Lung (tissue), 17 donors: ENCODE measurements at places on chromosomes 1 and 21. TPM values are rescaled to one million over a fixed set of nuclear protein-coding genes. Genes with fewer than 3 reads are reported as not detected.

- no peaks in the 10 kb centered on the region for H3K36me3 ChIP-seq
- no peak overlapping the region for H3K4me3 ChIP-seq
- no peak for DNase-seq
- H3K27me3 ChIP-seq, result no peaks in the 10 kb centered on the region
Measured at GRCh38 chr1:113652771-113653170, 106.5 kb downstream of the PHTF1 start.

DNA sequence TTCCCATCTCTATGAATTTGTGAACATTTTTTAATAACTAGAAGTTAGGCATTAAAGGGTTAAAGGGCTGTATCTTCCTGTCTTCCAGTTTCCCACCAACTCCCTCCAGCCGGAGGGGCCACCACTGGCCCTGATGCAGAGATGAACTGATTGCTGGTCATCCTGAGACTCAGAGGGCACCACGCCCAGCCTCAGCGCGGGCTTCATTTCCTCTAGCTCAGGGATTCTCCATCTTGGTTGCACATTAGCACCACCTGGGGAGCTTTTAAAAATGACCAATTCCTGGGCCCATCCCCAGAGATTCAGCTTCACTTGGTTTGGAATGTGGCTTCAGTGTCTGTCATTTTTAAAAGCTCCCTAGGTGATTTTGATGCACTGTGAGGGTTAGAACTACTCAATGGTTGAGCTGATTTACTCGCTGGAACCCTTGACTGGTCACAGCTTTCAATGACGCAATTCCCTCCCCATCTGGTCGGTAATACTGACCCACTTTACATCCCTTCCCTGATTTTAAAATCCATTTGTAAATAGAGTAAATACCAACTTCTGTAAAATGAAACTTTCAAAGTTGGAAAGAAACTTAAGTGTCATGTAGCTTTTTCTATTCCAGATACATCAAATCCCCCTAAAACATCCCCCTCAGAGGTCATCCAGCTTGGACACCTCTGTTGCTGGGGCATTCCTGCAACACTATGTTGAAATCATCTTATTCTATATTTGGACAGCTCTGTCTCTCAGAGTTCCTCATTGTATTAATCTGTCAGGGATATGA is 5.1 kb downstream of the NAV1 start:
- no peak overlapping the region for H3K4me3 ChIP-seq
- H3K27ac ChIP-seq, result no peak overlapping the region
- no peaks in the 10 kb centered on the region for H3K27me3 ChIP-seq
- no peaks in the 10 kb centered on the region for H3K36me3 ChIP-seq

GRCh38 chr1:78145105-78145580 is 99.4 kb downstream of the GIPC2 start:
- DNase-seq, result peak; percentile 64
- no peaks in the 10 kb centered on the region for H3K36me3 ChIP-seq
- H3K27me3 ChIP-seq, result no peaks in the 10 kb centered on the region
- no peak overlapping the region for H3K4me3 ChIP-seq

DNA sequence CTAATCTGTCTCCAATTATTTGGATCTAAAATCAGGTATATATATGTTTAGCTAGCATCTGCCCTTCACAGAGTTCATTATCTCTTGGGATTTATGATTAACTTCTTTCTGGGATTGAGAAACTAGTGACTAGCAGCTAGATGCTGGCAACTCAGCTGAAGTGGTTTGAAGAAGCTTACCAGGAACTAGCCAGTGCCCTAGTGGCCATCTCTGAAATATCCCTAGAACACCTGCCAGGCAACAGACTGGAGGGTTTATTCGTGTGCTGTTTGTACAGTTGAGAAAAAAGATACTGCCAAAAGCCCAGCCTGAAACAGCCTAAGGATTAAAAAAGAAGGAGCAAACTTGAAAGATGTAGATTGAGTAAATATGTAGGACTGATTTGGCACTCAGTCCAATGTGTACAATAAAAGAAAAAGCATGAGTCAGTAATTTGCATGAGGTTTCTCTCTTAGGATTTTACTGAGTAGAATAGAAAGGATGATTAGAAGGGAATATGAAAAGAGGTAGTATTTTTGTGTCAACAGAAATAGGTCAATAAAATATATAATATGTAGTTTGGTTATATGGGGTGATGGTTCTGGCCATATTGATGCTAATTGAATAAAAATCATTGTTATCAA is 1144.6 kb upstream of the ADGRL2 start:
- H3K36me3 ChIP-seq, result no peaks in the 10 kb centered on the region
- no peaks in the 10 kb centered on the region for H3K27me3 ChIP-seq
- H3K27ac ChIP-seq, result no peak overlapping the region
- no peaks in the 10 kb centered on the region for H3K4me1 ChIP-seq
- H3K4me3 ChIP-seq, result no peak overlapping the region

DNA sequence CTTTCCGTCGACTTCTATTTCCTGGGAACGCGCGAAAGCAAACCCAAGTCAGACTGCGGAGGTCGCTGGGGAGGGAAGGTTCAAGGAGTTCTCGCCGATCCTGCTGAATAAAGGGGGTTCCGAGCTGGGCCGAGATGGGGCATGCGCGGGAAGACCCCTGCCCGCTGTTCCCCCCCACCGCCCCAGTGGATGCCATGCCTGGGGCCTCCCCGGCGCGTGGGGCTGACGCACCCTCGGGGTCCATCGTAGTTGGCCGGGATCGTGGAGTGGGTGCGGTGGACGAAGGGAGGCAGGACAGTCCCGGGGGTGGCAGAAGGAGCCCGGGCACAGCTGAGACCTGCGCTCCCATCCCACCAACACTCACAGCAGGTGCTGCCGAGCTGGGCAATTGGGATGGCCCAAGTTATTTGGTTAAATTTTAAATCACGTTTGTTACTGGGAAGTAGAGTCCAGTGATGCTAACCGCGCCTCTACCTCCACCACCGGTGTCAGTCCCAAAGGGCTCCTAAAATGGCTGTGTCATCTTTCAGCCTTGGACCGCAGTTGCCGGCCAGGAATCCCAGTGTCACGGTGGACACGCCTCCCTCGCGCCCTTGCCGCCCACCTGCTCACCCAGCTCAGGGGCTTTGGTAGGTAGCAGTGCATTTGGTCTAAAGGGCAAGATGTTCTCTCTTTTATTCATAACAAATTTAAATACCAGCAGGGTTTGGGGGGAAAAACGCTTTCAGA is 801 bp downstream of the MX1 start:
- H3K27ac ChIP-seq, result peak overlapping the region; percentile 78
- H3K27me3 ChIP-seq, result peaks cover 13% of the 10 kb centered on the region
- H3K36me3 ChIP-seq, result no peaks in the 10 kb centered on the region
- H3K4me3 ChIP-seq, result peak overlapping the region; percentile 54
- DNase-seq, result no peak

DNA sequence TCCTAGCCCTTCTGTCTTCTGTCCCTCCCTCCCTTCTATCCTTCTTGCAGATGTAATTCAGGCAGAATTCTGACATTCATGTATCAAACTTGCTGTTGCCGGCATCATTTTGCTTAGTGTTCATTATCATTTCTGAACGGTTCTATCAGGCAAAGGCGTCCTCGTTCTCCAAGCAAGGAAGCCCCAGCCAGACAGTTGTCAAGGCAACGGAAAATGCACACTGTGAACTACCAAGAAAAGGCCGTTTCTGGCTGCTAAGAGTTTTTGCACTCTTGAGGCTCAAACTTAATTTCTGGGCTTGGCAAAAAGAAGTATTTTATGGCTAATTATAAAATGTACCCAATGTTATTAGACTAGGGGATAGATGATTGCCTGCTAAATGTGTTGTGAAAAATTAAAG is 164.7 kb upstream of the KCNJ15 start:
- H3K27ac ChIP-seq, result no peak overlapping the region
- DNase-seq, result peak; percentile 21
- no peaks in the 10 kb centered on the region for H3K36me3 ChIP-seq
- H3K4me3 ChIP-seq, result no peak overlapping the region
- no peaks in the 10 kb centered on the region for H3K27me3 ChIP-seq
- no peaks in the 10 kb centered on the region for H3K4me1 ChIP-seq

GRCh38 chr1:228901936-228902681 is 166.8 kb downstream of the RHOU start:
- H3K4me3 ChIP-seq, result no peak overlapping the region
- H3K27ac ChIP-seq, result no peak overlapping the region
- no peaks in the 10 kb centered on the region for H3K36me3 ChIP-seq

- H3K36me3 ChIP-seq, result no peaks in the 10 kb centered on the region
- no peaks in the 10 kb centered on the region for H3K4me1 ChIP-seq
- no peak for DNase-seq
- H3K27me3 ChIP-seq, result no peaks in the 10 kb centered on the region
Measured at GRCh38 chr1:83822208-83822607, 176.7 kb downstream of the TTLL7 start.

- no peak overlapping the region for H3K4me3 ChIP-seq
- no peaks in the 10 kb centered on the region for H3K27me3 ChIP-seq
- no peaks in the 10 kb centered on the region for H3K36me3 ChIP-seq
Measured at GRCh38 chr1:58017641-58018040, 528.9 kb downstream of the OMA1 start.

DNA sequence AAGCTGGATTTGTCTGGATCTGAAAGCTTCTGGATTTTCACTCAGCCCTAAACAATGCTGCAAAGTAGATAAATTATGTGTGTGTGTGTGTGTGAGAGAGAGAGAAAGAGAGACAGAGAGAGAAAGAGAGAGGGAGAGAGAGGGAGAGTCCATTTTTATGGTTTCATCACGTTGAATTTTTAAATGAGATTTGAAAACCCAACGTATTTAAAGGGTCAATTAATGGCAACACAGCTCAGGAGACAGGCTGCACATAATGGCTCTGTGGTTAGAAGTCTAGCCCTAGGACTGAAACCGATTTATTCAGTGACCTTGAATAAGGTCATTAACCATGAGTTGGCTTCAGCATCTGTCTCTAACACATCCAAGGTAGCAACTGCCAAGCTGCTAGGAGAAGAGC is 35.3 kb upstream of the FMN2 start:
- H3K27ac ChIP-seq, result no peak overlapping the region
- no peaks in the 10 kb centered on the region for H3K27me3 ChIP-seq
- H3K4me1 ChIP-seq, result no peaks in the 10 kb centered on the region
- no peaks in the 10 kb centered on the region for H3K36me3 ChIP-seq
- no peak for DNase-seq

GRCh38 chr1:208238710-208239472 is 5.3 kb downstream of the PLXNA2 start:
- peak; percentile 81 for DNase-seq
- H3K36me3 ChIP-seq, result no peaks in the 10 kb centered on the region
- H3K27me3 ChIP-seq, result no peaks in the 10 kb centered on the region
- H3K27ac ChIP-seq, result peak overlapping the region; percentile 43

DNA sequence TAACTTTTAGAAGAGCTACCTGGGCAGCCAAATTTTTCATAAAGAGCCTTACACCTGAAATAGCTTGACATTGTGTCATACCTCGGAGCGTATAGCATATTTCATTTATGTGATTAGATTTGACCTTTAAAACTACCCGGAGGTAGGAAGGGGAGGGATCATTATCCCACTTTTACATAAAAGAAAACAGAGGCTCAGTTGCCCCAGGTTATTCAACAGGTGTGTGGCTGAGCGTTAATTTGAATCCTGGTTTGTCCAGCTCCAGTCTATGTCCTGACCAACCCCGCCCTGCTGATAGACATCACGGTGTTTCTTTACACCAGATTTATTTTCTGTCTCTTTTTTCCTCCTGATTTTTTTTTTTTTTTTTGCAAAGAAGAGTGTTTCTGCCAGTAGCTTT is 39.7 kb downstream of the PBX1 start:
- no peaks in the 10 kb centered on the region for H3K36me3 ChIP-seq
- no peak overlapping the region for H3K4me3 ChIP-seq

- DNase-seq, result no peak
- H3K36me3 ChIP-seq, result no peaks in the 10 kb centered on the region
- H3K27me3 ChIP-seq, result no peaks in the 10 kb centered on the region
- H3K4me1 ChIP-seq, result no peaks in the 10 kb centered on the region
Measured at GRCh38 chr1:54131419-54131818, 21.4 kb downstream of the CDCP2 start.

GRCh38 chr1:35539824-35540261 is 17.4 kb downstream of the KIAA0319L start:
- H3K27ac ChIP-seq, result peak overlapping the region; percentile 61
- H3K27me3 ChIP-seq, result no peaks in the 10 kb centered on the region

- H3K36me3 ChIP-seq, result peaks cover 17% of the 10 kb centered on the region
- no peaks in the 10 kb centered on the region for H3K27me3 ChIP-seq
- H3K27ac ChIP-seq, result peak overlapping the region; percentile 7
- H3K4me3 ChIP-seq, result no peak overlapping the region
- peaks cover 21% of the 10 kb centered on the region for H3K4me1 ChIP-seq
Measured at GRCh38 chr1:201790261-201790660, 38.7 kb upstream of the IPO9 start.

DNA sequence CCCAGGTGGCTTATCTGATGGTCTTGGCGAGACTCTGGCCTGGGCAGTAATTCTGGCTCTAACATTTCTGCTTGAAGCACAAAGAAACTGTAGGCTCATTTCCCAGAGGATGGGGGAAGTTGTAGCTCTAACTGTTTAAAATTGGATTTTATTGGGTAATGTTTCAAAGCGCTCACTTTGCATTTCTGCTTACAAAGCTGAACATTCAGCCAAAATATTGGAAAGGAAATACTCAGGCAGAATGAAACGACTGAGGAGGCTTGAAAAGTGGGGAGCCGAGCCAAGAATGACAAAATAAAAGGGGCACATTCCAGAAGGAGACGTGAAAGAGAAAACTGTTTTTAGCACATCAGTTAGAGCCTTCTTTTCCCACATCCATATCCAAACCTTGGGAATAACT is 202.6 kb downstream of the GRIK1 start:
- H3K4me1 ChIP-seq, result no peaks in the 10 kb centered on the region
- no peak overlapping the region for H3K27ac ChIP-seq
- H3K27me3 ChIP-seq, result no peaks in the 10 kb centered on the region
- DNase-seq, result peak; percentile 89

GRCh38 chr21:41207401-41208375 is 39.7 kb downstream of the BACE2 start:
- H3K27ac ChIP-seq, result no peak overlapping the region
- H3K4me1 ChIP-seq, result no peaks in the 10 kb centered on the region
- no peak overlapping the region for H3K4me3 ChIP-seq
- no peaks in the 10 kb centered on the region for H3K27me3 ChIP-seq
- DNase-seq, result peak; percentile 77

GRCh38 chr1:167987174-167987573 is 50.3 kb upstream of the MPC2 start:
- no peak overlapping the region for H3K4me3 ChIP-seq
- H3K4me1 ChIP-seq, result peaks cover 3% of the 10 kb centered on the region
- H3K36me3 ChIP-seq, result no peaks in the 10 kb centered on the region
- no peak for DNase-seq
- no peaks in the 10 kb centered on the region for H3K27me3 ChIP-seq

F3 gene
- total RNA-seq, result 107 TPM

ATP5PB gene
- 194 TPM for total RNA-seq

GLRX2 gene
- 6.3 TPM for total RNA-seq

CD52 gene
- total RNA-seq, result 238 TPM

OR2AK2 gene
- total RNA-seq, result not detected

SPRR2A gene
- total RNA-seq, result 0.82 TPM

TTC4 gene
- 17.5 TPM for total RNA-seq
